GM13977 (cell line): ENCODE measurements at places on chromosomes 6 and 20.

GRCh38 chr6:97626671-97627441, 343.8 kb upstream of the MMS22L start:
- DNase-seq = no peak

DNA sequence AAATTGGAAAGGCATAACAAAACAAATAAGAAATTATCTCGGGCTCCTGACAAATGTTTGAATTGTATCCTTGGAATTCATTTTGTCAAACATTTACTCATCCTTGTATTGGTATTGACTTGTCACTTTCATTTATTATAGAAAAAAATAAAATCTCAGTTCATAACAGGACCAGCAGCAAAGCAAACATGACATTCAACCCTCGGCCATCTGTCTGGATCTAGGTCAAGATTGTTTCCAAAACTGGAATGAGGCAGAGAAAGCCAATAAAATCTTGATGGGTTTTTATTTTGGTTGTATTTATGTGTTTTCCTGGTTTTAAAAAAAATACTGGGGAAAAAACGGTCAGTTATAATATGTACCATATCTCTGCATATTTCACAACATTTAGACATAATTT, 42.9 kb upstream of the FABP7 start:
- DNase-seq = no peak

DNA sequence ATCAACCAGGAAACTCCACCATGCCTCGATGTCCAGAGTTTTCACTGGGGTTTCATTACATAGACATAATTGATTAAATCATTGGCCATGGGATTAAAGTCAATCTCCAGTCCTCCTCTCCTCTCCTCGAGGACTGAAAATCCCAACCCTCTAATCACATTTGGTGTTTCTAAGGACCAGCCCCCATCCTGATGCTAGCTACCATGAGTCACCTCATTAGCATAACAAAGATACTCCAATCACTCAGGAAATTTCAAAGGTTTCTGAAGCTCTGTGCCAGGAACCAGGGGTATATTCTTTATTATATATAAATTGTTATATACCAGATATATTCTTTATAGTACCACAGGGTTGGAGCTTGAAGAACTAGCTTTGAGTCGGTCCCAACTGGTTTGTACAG, 212.9 kb upstream of the PRND start:
- DNase-seq = no peak

GRCh38 chr6:45462190-45463134, 84.7 kb upstream of the SUPT3H start:
- no peak for DNase-seq

DNA sequence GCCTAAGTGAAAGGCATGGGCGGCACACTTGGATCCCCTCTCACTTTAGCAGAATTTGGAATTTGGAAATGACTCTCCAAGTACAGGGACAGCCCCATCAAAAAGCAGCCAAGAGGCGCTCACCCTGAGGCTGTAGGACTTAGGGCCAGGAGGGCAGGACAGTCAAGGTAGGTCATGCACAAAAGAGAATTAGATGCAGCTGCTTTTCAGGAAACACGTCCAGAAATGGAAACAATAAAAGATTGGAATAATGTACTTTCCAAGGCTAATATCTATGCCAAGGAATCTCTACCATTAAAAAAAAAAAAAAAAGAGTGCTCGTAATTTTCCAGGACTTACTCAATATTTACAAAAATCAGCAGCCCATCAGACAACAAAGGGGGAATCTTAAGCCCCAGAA, 19.9 kb downstream of the PREP start:
- no peak for DNase-seq

DNA sequence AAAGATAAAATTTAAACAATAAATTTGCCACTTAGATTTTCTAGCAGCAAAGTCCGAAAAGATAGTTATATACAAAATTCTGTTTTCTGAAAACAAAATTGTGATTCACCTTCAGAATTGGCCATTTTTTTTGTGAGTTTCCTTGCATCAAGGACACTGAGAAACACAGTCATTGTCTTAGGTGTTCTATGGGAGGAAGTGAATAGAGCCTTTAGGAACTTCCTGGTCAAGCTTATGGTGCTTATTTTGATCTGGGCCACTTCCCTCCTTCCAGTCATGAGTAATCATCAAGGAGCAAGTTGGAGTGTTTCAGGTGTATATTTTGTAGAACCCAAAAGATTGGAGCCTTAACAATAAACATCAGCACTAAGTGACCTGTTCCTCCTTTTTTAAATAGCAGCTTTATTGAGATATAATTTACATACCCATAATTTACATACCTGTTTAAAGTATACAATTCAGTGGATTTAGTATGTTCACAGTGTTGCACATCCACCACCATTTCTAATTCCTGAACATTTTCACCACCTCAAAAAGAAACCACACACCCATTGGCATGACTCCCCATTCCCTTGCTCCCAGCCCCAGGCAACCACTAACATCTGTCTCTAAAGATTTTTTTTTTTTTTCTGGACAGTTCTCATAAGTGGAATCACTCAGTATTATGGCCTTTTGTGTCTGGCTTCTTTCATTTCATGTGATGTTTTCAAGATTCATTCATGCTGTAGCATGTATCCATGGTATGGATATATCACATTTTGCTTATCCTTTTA, 17.6 kb downstream of the TMEM74B start:
- no peak for DNase-seq

- no peak for DNase-seq
These were observed 100.7 kb downstream of the ASXL1 start for GRCh38 chr20:32458837-32459220.

- DNase-seq = no peak
These were observed 2.8 kb downstream of the PDE10A start for GRCh38 chr6:165659945-165660856.

- DNase-seq = no peak
These were observed 506.7 kb upstream of the MARCKS start for GRCh38 chr6:113350461-113350860.

GRCh38 chr6:2686515-2686914, 64.2 kb downstream of the MYLK4 start:
- DNase-seq = no peak

DNA sequence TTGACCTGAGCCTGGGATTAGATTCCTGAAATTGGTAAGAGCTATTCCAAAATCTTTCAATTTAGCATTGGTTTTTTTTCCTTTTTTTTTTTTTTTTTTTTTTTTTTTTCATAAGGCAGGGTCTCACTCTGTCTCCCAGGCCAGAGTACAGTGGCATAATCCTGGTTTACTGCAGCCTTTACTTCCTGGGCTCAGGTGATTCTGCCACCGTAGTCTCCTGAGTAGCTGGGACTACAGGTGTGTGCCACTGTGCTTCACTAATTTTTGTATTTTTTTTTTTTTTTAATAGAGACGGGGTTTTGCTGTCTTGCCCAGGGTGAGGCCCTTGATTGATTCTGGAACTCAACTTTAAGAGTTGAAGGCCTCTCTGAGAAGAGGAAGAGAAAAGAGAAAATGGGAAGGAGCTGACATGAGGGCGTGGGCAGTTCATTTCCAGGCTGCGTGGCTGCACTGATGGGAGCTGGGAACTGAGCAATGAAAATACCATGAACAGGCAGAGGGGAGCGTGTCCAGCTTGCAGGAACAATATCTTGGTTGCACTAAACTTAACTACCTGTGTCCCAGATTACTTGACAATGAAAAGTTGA, 24.6 kb downstream of the KDM1B start:
- DNase-seq = no peak

- DNase-seq = no peak
These were observed 163.4 kb upstream of the CEP162 start for GRCh38 chr6:84390851-84391250.

DNA sequence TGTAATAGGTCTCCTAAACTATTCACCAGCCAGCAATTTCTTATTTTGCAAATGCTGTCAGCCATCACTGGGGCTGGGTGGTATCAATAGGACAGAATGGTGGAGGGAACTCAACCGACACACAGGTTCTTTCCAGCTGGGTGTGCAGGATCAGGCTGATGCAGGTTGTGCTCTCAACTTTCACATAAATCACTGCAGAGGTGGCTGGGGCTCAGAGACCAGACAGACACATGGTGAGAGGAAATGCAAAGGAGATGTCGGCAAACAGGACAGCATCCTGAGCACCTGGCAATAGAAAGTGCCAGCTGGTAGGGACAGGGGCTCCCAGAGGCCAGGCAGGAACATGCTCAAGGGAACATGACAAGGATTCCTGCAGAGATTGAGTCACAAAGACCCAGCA, 254.9 kb downstream of the SOD2 start:
- DNase-seq = no peak

DNA sequence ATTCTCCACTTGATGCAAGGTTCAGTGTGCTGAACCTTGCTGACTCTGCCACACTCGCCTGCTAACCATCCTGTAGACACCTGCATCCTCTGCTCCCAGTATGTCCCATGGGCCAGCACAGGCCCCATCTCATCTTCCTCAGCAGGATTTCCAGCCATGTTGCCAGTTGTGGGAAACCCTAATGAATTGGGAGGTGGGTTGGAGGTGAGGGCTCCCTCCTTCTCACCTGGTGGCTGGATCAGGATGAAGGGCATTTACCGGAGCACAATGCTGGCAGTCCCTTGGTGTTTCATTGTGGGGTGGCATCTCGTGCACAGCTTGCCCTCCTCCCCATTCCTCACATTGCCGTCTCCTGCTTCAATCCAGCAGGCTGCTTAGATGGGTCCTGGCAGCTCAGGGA, 204.3 kb upstream of the FOXQ1 start:
- no peak for DNase-seq
